ENCODE measurements at places on chromosomes 7 and 10.

DNA sequence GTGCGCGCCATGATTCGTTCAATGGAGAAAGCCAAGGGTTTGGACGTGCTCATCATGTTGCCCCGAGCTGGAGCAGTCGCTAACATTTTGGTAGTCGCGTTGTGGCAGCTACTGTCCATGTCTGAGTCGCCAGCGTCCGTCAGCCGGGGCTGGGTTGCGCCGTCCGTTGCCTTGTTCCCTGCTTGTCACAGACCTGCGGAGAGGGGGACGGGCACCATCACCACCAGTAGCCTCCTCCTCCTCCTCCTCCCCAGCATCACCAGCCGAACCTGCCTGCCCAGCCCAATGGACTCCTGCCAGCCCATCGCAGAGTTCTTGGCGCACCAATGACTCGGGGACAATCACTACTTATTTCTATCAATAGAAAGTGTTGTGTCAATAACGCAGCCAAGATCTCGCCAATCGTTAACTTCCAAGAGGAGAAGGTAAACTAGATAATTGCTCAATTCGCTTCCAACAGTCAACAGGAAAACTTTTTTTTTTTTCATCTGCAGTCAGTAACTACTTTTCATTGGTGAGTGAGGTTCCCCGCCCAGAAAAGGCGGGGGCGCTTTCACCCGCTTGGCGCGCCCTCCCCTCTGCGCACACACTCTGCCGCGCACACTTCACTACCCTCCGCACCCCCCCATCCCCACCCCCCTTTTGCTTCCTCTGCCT is at the start of gene FEZF1:
Gene FEZF1, minus strand, starts transcription at position 432 of the 657 bp plus-strand sequence. Its CDS starts 313 bp downstream, at position 119.
- DNase-seq = peak; percentile 66

- DNase-seq = peak; percentile 39
These were observed 41.1 kb downstream of the INSIG1 start for GRCh38 chr7:155338632-155339320.

GRCh38 chr10:44361109-44361508 is 23.8 kb downstream of the CXCL12 start:
- DNase-seq = no peak

DNA sequence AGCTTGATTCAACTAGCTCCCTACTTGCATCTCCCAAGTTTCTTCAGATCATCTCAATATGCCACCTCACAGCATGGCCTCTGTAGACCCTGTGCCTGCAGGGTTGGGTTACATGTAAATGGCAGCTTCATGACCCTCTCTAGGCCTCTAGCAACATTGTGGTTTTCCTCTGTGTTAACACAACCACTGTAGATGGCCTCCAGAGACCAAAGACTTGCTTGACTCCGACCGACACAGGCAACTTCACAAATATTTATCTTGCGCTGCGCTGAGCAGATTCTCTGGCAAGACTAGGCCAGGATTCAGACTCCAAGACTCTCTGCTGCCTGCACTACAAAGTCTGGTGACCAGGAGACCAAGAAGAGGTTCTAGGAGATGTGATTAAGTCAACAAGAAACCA is 75.9 kb downstream of the CNOT4 start:
- DNase-seq = no peak

DNA sequence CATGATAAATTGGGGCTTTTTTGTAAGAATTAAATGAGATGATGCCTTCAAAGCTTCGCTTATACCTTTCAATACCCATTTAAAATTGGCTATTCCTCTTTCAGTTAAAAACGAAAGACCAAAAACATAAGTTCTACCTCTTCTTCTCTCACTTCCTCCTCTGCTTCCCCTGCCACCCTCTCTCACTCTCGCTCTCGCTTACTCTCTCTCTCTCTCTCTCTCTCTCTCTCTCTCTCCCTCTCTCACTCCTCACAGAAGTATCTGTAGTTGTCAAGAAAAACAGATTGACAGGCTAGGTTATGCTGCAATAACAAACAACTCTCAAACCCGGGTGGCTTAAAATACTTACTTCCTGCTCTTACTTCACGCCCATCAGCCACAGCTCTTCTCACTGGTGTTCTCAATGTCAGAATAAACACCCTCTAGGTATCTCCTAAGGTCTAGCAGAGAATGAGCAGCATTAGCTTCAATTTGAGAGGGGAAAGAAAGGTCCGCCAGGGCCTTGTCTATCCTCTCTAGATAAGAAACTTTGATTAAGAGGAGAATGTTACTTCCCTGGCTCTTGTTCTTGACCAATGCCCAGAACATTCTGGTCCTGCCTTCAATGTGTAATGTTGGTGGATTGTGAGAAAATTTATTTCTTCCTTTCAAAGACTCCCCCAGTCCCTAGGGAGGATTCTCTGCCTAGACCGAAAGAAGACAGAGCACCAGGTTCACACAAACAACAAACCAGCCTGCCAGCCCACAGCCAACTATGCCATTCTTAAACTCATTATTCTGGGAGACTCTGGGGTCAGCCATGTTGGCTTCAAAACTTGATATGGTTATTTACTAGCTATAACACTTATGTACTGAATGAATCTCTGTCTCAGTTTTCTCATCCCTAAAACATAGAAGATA is 1028.7 kb downstream of the XPNPEP1 start:
- DNase-seq = no peak

DNA sequence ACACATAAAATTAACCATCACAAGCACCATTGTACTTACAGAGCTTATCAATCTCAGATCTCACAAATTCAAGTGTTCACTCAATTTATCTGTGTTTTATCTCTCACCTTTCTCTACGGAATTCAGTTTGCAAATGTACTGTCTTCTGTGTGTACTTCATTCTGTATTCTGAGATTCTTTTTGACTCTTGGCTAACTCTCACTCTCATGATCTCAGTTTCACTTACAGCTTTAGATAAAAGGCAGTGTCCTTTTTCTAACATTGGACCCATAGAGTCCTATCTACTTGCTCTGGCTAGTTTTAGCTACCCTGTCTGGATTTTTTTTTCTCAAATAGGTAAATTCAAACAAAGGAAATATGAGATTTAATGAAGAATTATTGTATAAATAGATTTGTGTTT is 176.0 kb downstream of the CCDC7 start:
- no peak for DNase-seq

- DNase-seq = peak; percentile 37
These were observed 18.5 kb upstream of the TTYH3 start for GRCh38 chr7:2613098-2613930.

- DNase-seq = no peak
These were observed 136.3 kb downstream of the DPY19L1 start for GRCh38 chr7:34900891-34901513.

DNA sequence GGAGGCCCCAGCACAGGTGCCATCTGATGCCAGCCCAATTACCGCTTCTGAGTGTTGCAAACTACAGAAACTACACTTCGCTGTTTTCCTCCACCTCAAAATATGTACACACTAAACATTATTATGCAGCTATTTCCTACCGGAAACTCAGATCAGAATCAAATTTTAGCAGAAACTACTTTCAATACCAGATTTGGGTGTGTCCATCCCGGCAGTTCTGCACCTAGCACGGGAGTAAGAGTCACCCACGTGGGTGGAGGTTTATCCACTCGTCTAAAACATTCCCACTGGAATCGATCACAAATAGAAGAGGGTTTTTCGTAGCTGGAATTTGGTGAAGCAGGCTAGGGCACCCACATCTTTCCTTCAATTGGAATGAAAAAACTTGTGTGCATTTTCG is 214.4 kb upstream of the PRKCQ start:
- DNase-seq = no peak

- DNase-seq = no peak
These were observed 21.2 kb downstream of the CYP3A4 start for GRCh38 chr7:99762680-99763327.

- peak; percentile 62 for DNase-seq
These were observed 71.6 kb downstream of the TLL2 start for GRCh38 chr10:96441987-96442643.

DNA sequence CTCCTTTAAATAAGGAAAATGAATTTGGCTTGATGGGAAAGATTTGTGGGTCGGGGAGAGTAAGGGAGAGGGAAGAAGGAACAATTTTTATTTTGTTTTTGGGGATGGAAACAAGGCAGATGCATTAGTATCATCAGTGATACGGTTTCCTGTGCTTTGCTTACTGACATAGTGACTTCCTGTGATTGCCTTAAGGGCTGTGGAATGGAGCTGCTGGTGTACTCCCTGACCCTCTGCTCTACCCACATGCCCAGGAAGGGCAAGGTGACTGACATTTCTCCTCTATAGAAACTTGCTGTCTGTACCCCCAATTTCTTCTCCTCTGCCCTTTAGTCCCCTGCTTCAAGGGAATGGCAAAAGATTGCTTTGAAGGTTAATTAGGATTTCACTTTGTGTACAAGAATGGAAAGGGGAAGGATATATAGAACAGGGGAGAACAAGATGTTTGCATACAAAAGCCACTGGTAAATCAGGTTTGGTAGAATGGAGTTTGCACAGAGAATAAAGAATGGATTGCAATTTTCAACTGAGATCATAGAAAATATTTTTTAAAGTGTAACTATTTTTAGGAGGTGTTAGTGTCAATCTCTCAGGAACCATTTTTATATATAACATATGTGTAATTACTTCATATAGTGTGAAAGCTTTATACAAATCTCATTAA is 129.0 kb upstream of the AGR3 start:
- DNase-seq = no peak

- no peak for DNase-seq
These were observed 15.6 kb upstream of the MUC3A start for GRCh38 chr7:100933734-100934133.

- no peak for DNase-seq
These were observed 24.6 kb upstream of the AKR1B10 start for GRCh38 chr7:134502463-134503371.

GRCh38 chr7:55427342-55427741 is 62.2 kb downstream of the LANCL2 start:
- DNase-seq = no peak

GRCh38 chr10:95444792-95445191 is 116.4 kb downstream of the SORBS1 start:
- DNase-seq = no peak

GRCh38 chr10:58932577-58933314 is 243.7 kb upstream of the PHYHIPL start:
- no peak for DNase-seq

DNA sequence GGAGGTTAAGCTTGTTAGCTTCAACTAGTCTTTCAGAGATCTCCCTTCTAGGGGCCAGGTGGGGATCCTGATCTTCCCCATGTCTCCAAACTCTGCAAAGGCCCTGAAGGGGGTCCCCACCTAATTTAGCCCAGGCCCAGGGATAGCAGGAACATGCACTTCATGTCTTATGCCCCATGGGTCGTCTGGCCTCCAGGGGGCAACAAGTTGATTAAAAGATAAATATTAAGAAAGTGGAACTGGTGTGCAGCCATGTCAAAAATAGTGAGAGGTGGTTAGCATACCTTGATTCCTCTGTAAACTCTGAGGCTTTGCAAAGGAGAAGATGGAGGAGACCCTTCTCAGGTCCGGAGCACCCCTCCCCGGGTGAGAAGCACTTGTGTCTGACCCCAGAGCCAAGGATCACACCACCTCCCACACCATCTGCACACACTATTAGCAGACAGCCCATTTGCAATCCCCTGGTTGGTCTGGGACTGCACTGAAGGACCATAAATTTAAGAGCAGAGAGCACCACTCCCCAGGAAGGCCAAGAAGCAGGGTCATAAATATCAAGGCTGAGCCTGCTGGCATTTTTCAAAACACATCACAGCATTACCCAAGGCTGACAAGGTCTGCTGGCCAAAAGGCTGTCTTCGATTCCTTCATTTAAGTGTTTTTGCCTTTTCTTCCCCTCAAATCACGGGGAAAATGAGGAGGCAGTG is 44.2 kb upstream of the LRRC18 start:
- DNase-seq = no peak

DNA sequence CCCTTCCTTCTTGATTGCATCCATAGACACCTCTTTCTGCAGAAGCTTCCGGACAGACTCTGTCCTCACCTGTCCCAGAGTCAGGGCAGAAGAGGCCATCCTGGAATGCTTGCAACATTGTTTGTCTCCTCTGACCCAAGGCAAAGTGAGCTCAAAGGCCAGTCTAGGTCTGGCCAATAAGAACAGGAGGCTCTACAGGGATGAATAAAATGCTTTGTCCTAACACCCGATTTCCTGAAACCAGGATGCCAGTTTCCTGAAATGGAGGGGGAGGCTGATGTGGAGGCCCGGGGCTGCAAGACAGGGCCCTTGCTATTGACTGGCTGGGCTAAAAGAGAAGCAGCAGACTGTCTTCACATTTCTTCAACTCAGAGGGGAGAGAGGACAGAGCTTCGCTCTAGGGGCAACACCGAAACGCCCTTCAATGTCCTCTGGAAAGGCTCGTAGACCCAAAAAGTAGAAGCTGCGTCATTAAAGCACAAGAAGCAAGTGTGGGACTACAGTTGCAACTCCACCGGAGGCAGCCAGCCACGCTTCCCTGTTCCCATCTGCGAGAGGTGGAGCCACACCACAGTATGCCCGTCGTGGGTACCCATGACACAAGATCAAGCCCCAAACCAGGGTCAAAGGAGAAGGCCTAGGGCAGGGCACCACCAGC is 29.1 kb upstream of the NDST2 start:
- no peak for DNase-seq

DNA sequence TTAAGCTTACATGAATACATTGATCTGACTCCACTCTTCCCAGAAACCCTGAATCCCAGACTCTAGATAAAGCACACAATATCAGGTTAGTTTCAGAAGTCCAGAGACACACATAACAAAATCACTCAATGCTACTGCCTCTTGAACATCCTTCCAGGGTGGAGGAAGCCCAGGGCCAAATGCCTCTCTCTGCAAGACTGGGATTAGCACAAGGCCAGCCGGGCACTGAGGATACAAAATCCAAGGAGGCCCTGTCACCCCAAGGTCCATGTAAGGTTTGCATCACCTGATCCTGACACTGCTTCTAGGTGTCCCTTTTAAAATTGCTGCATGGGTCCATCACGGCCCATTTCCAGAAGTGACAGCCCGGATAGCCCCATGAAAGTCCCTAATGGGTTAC is 2.6 kb upstream of the PLXNA4 start:
- no peak for DNase-seq
